ENCODE measurements at places on chromosomes 5 and 9. TPM values are rescaled to one million over a fixed set of nuclear protein-coding genes. Genes with fewer than 3 reads are reported as not detected.

- no peak for DNase-seq
Observed at GRCh38 chr5:172163346-172163745, 24.7 kb downstream of the STK10 start.

GRCh38 chr9:98365227-98365669 is 109.8 kb upstream of the TBC1D2 start:
- DNase-seq, result no peak

DNA sequence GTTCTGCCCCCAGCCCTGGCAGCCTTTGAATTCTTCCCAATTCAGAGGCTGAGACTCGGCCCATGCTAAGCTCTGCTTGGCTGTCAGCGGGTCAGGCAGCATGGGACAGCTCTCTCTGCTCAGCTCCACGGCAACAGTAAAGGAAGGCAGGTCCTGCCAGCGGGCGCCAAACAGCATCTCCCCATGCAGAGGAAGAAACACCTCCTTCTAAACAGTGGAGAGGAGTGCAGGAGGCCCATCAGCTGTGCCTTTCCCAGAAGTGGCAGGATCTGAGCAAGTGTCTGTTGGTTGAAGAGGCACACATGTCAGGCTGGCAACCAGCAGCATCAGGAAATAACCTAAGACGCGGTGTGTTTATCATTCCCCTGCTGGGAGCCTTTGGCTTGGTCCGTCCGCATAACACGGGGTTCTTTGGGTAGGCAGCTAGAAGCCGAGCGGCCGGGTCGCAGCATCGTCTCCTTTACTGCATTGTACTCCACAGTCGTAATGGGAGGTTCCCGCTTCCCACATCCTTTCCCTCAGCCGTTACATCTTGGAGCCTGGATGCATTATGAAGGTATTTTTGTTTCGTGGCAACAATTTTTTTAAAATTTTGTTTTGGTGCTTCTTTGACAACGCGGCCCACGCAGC is 42.7 kb upstream of the NCS1 start:
- no peak for DNase-seq

- DNase-seq, result no peak
Observed at GRCh38 chr5:71537687-71538086, 49.5 kb upstream of the MCCC2 start.

Gene CHD1
- 37.4 TPM for total RNA-seq

Gene HAND1
- not detected for total RNA-seq

GRCh38 chr5:2754581-2755075 is 3.2 kb upstream of the IRX2 start:
- no peak for DNase-seq
